ENCODE measurements at places on chromosomes 7 and 10.

GRCh38 chr10:5575144-5575481 lies 50.4 kb downstream of the CALML3 start:
- no peak for DNase-seq

- no peak for DNase-seq
Measured at GRCh38 chr7:45626441-45627430, 52.6 kb downstream of the ADCY1 start.

- no peak for DNase-seq
Measured at GRCh38 chr7:91080351-91080750, 183.9 kb upstream of the FZD1 start.

DNA sequence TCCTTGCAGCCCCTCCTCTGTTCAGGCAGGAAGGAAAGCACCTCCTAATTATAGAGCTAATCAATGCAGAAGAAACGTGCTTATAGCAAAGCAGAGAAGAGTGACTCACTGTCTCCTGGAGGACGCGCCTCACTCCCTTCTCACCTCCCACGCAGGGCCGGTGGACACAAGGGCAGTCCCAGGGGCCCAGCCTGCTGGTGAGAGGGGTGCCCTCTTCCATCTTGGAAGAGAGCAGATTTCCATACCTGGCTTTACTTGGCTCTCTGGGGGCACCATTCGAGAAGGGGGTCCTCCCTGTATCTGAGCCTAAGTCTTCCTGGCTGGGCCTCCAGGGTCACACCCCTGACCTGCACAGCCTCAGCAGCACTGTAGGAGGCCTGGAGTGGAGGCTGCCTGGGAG lies 55.8 kb downstream of the RASGEF1A start:
- no peak for DNase-seq

DNA sequence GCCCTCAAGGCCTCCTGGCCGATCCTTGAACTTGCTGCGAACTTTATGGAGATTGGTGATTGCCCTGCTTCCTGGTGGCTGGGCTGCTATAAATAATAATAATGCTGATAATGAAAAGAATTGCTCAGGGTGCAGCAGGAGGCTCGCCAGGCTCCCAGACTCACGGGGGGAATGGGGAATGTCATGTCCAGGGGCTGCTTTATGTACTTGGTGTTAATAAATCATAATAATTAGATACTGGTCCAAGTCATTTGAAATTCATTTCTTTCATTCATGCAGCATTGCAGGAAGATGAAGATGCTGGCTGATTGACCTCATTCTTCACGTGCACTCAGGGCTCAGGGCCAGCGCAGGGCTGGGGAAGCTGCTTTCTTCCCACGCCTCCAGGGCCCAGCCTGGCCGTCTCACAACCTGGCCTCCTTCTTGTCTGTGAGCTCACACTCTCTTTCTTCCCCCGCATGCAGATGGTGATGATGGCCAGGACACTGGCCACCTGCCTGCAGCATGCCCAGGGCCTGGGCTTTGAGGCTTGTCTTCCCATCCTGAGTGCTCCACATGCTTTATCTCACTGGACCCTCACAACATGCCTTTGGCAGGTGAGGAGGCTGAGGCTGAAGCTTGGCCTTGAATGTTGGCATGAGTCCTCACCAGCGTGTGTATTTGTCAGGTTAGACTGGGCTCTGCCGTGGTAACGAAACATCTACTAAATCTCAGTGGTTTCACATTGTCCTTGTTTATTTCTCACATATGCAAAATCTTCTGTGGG lies 138.4 kb upstream of the TNS3 start:
- no peak for DNase-seq

GRCh38 chr10:43200538-43201390 lies 62.5 kb downstream of the CSGALNACT2 start:
- no peak for DNase-seq
